EH (cell line): ENCODE measurements at places on chromosomes 6 and 20.

- no peak for DNase-seq
These were observed 12.5 kb upstream of the FOXC1 start for GRCh38 chr6:1597121-1597744.

GRCh38 chr6:97306544-97307320, 23.7 kb upstream of the MMS22L start:
- no peak for DNase-seq

GRCh38 chr6:4567141-4567540, 209.1 kb upstream of the CDYL start:
- DNase-seq, result peak; percentile 76

DNA sequence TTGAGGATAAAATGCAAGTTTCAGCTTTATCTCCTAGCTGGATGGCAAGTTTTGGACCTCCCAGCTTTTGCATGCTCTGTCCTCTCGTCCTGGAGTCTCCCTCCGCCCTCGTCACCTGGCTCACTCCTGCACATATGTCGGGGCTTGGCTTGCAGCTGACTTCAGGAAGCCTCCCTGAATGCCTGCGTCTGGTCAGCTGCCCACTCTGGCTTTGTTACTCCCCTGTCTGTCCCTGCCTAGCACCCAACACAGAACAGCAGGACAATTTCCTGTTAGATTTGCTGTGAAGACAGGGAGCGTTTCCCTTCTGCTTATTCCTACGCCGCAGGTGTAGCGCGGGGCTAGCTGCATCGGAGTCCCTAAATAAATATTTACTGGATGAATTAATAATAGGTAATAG, 5.4 kb downstream of the JPH2 start:
- DNase-seq, result no peak

DNA sequence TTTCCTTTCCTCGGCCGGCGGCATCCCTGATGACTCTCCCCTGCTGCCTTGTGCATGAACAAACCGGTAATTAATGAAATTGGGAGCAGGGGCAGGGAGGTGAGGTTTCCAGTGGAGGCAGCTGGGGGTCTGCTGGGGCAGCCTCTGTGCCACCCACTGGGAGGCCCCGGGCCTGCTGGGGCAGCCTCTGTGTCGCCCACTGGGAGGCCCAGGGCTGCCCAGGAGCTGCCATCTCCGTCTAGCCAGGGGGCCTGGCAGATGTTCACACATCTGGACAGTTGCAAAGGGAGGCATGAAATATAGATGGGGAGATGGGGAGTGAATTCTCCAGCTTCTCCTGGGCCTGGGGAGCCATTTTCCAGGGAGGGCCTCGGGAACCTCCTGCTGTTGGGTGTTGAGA, 33.8 kb downstream of the TOX2 start:
- DNase-seq, result no peak

DNA sequence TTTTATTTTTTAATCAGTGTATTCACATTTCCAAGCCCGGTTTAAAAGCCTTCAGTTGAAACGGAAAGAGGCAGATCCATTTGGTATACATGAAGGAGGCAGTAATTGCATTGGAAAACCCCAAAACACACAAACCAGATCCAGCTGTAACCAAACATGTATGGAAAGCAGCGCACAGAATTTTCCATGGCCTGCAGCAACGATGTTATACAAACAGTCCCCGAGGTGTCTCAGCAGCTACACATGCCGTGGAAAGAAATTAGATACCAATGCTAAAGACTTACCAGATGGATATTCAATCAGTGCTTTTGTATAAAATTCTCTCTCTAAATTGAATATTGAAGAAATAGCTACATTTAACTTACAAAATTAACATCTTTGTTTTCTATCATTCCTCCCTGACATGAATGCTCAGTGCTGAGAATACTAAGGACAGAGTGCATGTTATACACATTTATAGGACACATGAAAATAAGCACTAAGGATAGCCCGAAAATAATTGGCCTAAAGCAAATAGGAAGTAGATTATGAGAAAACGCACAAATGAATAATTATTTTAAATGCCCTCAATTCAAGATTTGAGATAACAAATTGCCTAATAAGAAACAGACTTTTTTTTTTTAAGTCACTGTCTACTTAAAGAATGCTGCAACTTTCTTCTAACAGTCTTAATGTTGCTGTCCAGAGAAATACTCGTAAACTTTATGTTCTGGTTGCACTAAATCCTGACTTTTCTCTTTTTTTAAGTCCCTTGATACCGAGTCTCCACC, 713.1 kb downstream of the HDGFL1 start:
- no peak for DNase-seq

DNA sequence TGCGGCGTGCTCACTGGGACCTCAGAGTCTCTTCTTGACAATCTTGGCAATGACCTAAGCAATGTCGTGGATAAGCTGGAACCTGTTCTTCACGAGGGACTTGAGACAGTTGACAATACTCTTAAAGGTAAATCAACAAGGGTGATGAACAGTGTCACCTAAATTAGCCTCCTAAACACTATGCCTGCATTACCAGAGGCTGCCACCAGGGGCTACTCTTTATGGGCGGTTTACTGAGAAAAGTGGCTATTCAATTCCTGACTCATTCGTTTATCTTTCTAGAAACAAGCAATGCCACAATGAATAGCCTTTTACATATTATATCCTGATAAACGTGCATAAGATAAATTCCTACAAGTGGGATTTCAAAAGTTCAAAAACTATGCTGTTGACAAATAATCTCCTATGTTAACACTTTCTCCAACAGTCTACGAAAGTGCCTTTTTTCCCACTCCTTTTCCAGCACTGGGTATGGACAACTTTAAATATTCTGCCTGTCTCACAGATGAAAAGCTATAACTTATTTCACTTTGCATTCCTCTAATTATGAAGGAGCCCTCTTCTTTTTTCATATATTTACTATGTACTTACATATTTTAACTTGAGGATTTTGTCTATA, 1.3 kb downstream of the BPIFA2 start:
- DNase-seq, result no peak

GRCh38 chr6:31541059-31541657, 645 bp downstream of the DDX39B start:
- peak; percentile 65 for DNase-seq
